Lung microvascular endothelial cell (primary cell): ENCODE measurements at places on chromosomes 7 and 10. TPM values are rescaled to one million over a fixed set of nuclear protein-coding genes. Genes with fewer than 3 reads are reported as not detected.

- DNase-seq = no peak
Observed at GRCh38 chr7:28069807-28070206, 110.8 kb downstream of the JAZF1 start.

The JCAD gene
- 46.2 and 60.5 TPM in 2 replicates for total RNA-seq

DNA sequence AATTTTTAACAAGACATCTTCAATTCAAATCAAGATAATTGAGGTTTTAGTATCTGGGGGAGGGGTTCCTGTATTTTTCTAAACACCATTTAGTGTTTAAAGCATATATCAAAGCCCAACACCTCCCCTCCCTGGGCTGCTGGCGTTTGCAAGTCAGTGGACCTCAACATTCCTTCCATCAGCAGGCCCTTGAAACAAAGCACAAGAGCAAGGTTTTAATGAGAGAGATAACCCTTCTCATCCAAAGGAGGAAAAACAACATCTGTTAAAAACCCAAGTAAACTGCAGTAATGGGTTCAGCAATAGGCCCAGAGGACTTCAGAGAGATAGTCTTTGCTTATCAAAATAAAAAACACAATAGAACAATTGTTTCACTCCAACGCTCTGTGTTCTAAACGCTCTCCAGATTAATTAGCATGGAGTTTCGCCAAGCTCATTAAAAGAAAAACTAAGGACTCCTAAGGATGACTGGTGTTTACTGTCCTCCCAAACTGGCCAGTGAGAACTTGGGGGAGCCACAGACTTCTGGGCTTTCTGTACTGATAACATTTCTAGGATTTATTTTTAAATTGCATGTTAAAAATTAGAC, 2.5 kb downstream of the JCAD start:
- DNase-seq = peak; percentile 46

- DNase-seq = no peak
Observed at GRCh38 chr10:72690071-72690755, 1.7 kb upstream of the MCU start.

GRCh38 chr10:123455861-123456260, 210.3 kb upstream of the GPR26 start:
- DNase-seq = no peak

- DNase-seq = peak; percentile 25
Observed at GRCh38 chr7:33757050-33757449, 148.3 kb upstream of the BMPER start.

The FRA10AC1 gene
- 1.1 and 3.2 TPM in 2 replicates for total RNA-seq

The MYH16 gene
- 0.22 TPM in 1 of 2 replicates, not detected in the other for total RNA-seq

The SRI gene
- 69.2 and 95.9 TPM in 2 replicates for total RNA-seq

DNA sequence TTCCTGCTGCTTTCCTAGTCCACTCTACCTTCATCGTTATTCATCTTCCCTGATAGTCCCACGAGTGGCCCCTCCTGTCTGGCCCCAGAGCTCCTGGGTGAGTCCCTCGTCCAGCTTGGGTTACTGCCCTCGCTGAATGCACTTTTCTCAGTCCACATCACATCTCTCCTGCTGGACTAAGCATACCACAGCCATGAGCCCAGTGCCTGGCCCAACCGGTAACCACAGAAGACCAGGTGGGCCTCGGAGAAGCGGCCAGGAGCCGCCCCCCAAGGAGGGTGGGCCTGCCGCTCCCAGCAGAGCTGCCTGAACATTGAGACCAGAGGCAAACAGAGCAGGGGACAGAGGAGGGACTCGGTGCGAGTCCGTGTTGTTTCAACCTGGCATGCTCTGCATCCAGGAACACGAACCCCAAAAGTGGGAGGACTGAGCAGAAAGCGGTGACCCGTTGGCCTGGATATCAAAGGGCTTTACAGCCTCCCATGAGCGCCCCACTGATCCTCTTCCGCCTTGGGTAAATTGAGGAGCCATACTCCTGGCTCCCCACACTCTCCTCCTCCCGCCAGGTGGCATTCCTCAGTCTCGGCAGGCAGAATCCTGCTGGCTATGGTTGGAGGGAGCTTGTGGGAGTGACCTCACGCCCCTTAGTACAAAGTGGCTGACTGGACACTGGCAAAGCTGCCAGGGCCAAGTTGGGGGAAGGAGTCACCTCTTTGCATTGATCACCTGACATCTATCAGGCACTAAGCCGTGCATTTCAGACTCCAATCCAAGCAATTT, 13.3 kb downstream of the TMEM72 start:
- no peak for DNase-seq

The LDB1 gene
- total RNA-seq = 31.4 and 41.1 TPM in 2 replicates

- no peak for DNase-seq
Observed at GRCh38 chr7:79245623-79246249, 207.7 kb downstream of the MAGI2 start.

GRCh38 chr7:33904681-33905388, 504 bp upstream of the BMPER start:
- DNase-seq = peak; percentile 67

DNA sequence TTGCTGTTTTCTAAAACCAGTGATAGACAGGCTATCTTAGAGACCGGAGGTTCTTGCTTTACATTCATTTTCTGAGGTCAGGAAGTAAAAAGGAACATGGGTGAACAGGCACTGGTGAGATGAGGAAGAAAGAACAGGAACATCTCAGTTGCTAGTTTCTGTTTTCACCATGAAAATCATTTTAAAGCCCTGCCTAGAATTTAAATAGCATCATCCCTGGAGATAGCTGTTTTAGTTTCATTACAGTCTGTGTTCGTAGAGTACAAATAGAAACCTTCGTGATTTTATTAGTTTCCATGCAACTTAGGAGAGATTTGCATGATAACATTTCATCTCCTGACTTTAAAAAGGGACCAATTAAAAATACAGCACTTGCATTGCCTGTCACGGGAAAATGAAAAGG, 14.7 kb downstream of the KCNMA1 start:
- no peak for DNase-seq

The IFIT1B gene
- not detected in 2 replicates for total RNA-seq

- no peak for DNase-seq
Observed at GRCh38 chr10:131921184-131921583, 20.4 kb downstream of the PPP2R2D start.

DNA sequence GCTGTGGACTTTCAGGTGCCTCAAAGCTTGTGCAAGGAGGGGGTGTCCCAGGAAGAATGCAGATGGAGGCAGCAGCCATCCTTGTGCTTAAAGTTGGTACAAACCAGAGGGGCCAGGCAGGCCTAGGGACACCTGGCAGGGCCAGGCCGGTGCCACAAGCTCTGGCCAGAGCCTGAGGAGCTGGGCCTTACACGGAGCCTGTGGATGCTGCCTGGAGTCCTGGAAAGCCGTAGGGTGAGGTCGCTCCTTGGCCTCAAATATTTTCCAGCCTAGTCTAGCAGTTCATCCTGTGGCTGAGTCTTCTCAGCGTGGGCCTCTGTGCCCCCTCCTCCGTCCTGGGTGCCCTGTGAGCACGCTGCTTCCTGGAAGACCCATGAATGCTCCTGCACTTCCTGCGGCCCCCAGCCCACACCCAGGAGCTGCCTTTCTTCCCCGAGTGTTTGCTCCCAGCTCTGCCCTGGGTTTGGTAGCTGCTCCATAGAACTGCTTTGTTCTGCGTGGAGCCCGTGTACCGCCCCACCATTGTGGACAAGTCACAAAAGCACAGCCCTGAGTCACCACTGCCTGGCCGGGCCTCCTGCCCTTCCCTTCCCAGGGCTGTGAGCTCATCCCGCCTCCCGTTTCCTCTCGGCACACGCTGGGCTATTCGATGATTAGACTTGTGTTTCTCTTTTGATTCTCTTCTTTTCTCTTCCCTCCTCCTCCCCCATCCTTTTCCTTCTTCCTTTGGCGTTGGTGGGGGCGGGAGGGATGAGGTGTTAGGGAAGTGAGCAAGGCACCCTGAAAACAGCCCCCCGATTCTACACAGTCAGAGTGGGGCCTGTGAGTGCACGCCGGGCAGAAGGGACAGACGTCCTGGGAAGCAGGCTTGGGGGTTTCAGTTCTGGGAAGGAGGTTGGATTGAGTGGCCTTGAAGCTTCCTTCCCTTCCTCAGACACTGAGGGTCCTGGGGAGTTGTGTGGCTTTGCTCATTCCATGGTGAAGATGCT, 73.2 kb upstream of the SHH start:
- DNase-seq = peak; percentile 84

The TSPAN13 gene
- total RNA-seq = 45.1 and 74.6 TPM in 2 replicates

GRCh38 chr10:7359954-7360353, 50.9 kb downstream of the SFMBT2 start:
- DNase-seq = no peak

- DNase-seq = no peak
Observed at GRCh38 chr7:36309301-36309700, 80.4 kb upstream of the ANLN start.

DNA sequence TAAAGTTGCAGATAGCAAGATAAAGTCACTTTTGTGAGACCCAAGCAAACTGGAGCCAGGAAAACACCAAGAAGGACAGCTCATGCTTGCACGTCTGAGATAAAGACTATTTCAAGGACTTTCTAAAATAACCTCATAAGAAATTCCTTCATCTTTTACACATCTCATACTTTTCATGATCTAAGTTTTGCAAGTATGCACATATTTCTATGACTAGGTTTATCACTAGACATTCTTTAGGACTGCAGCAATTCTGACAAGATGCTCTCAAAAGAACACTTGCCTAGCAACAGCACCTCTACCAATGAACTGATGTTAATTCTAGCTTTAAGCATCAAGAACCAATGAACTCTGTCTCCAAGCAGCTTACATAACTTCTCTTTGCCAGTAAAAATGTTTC, 457.6 kb downstream of the SEMA3D start:
- no peak for DNase-seq

The CCL24 gene
- total RNA-seq = not detected in 2 replicates

The HOXA10 gene
- under 0.01 and 2.0 TPM in 2 replicates for total RNA-seq

The CALCR gene
- not detected in 2 replicates for total RNA-seq

DNA sequence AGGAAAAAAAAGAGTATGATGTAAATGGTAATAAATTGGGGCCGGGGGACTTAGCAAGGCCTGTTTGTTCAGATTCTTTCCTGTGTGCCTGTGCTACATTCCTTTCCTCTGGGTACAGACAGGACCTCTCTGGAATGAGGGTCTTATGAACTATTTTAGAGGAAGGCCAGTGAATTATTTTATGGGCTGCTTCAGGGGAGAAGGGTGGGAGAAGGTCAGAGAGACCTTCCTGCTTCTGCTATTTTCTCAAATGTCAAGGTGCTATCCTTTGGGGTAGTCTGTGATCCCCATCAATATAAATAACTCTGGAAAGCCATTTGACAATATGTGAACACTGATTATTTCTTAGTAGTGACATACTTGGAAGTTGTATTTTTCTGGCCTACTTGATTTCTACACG, 426.5 kb downstream of the SH2D4B start:
- DNase-seq = no peak
